MM.1S (cell line): ENCODE measurements at places on chromosomes 3 and 15.

DNA sequence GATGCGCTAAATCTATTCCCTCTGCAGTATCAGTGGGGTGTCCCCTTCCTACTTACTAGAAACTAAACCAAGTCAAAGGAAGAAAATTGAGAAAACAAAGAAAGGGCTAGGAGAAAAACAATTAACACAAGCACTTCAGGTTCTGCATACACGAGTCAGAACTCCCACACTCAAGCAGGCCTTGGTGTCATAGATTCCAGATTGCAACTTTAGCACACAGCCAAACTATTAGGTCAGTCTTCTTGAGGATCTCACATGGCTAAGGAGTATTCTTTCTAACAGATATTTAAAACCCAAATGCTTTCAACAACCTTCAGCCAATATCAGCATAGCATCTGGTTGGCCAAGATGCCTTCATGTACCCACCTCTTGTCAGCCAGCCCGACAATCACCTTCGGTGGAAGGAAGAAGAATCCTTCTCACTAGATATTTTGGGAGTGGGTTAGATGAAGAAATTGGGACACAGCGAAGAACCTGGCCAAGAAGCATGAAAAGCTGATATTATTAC lies 340.0 kb downstream of the VPS13C start:
- DNase-seq = no peak

- DNase-seq = no peak
Observed at GRCh38 chr3:120093119-120093910, 932 bp downstream of the GSK3B start.

- no peak for DNase-seq
Observed at GRCh38 chr3:156256945-156257344, 136.6 kb downstream of the KCNAB1 start.

GRCh38 chr15:76190070-76190564 lies 121.2 kb downstream of the ETFA start:
- DNase-seq = no peak

DNA sequence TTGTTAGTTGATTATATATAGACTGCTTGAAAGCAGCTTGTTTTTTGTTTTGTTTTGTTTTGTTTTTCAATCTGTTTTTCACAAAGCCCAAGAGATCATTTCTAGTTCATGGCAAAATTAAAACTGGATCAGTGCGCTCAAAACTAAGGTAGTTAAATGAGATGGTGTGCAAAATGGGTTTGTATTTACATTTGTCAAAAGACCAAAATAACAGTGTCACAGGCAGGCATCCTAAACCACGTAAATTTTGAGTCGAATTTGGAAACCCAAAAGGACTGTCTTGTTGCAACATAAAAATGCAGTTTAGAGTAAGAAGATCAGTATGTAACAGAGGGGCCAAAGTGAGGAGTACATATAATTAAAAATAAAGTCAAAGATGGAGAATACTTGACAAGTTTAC lies 2.4 kb downstream of the DMXL2 start:
- DNase-seq = no peak

DNA sequence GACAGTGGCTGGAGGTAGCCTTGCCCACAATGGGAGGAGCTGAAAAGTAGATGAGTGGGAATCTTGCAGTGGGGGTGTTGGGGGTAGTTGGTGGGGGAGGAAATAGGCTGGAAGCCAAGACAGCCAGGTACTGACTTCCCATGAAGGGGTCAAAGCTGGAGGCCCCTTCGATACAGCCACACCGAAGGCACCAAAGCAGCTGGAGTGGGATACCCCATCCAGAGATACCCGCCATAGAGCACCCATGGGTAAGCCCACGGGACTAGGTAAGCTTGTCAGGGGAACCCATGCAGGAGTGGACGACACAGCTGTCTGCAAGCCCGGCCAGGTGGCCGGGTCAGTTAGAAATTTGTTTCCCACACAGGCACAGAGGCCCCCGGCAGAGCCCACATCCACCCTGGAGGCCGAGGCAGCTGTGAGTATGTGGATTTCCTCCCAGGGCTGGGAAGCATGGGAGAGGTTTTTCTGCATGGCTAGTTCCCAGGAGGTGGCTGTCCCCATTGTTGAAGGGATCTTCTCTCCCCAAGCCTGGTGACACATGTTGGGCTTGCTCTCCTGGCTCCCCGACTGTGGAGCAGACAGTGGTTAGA lies 28.6 kb downstream of the PRR23E start:
- DNase-seq = no peak

DNA sequence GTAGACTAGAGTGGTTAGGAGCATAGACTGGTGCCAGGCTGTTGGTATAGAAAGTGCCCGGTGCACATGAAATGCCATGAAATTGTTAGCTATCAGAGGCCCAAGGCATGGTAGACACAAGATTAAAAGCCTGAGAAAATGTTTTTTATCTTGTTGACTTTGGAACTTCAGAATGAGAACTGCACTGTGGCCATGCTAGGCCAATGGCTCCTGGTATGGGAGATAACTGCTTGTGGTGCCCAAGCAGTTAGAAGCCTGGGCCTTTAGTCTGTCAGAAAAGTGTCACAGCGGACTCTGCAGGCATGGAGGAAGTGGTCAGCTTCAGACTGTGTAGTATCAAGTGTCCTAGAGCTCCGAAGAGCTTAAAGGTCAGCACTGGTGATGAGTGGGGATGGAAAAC lies 11.9 kb downstream of the FYCO1 start:
- DNase-seq = no peak

DNA sequence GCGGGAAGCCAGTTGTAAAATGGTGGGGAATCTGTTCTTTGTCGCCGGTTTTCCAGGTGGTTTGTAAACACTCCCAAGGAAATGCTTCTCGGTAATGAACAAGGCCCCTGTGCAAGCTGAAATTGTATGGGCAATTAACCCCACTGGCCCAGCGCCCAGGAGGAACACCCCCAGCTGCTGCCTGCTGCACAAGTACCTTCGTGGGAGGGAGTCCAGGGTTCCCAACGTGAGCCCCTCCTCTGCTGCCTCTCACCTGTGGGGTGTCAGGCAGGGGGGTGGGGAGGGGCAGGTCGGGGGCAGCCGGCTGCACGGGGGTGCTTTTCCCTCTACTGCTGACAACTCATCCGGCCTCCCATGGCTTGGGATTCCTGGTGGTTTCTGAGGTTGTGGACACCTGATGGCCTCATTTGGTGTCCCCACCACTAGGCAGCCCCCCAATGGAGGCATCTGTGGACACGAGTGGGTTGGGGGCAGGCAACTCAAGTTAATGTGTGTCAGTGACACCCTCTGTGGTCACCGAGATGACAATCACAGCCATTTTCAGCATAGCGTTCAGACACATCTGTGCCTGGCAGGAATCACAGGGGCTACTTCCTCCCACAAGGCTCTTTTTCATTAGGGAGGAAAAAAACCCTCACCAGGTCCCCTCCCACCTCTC lies 35.6 kb upstream of the PRR23E start:
- DNase-seq = no peak

DNA sequence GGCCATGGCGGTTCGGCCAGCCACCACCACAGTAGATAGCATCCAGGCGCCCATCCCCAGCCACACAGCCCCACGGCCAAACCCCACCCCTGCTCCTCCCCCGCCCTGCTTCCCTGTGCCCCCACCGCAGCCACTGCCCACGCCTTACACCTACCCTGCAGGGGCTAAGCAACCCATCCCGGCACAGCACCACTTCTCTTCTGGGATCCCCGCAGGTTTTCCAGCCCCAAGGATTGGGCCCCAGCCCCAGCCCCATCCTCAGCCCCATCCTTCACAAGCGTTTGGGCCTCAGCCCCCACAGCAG lies 29.5 kb downstream of the PTPN23 start:
- no peak for DNase-seq

- no peak for DNase-seq
Observed at GRCh38 chr3:180048840-180049239, 12.1 kb upstream of the PEX5L start.

DNA sequence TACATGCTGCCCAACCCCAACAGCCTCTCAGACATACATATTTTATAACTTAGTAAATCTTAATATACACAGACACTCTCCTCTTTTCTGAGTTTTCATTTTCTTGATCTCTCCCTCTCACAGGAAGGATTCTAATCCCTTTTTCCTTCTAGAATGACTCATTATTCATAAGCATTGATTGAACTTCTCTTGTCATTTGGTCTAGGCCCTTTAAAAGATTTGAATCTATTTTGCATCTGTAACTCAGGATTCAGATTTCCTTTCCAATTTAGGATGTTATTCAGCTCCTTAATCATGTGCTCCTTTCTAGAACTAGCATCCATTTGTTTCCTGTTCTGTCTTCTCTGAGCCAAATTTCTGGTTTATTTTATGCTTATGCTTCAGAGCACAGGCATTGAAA lies 624.5 kb upstream of the SGO1 start:
- DNase-seq = no peak

DNA sequence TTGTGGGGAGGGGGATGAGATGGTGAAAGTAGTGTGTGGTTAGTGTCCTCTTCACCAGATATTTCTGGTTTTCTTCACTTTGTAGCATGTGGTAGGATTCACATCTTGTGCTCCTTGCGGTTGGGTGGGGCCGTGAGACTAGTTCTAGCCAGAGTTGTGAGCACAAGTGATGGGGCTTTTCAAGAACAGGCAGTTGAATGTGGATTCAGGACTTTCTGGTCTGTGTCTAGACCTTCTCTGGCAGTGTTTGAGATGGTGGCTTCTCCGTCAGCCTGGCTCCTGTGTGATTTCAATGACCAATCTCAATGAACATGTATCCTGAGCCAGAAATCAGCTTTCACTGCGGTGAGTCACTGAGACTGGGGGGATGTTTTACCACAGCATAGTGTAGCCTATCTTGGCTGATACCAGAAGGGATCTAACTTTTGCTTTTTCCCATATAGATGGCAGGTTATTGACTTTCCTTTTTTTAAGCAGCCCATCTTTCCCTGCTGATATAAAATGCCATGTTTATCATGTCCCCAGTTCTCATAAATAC lies 82.6 kb downstream of the RPLP1 start:
- DNase-seq = no peak

DNA sequence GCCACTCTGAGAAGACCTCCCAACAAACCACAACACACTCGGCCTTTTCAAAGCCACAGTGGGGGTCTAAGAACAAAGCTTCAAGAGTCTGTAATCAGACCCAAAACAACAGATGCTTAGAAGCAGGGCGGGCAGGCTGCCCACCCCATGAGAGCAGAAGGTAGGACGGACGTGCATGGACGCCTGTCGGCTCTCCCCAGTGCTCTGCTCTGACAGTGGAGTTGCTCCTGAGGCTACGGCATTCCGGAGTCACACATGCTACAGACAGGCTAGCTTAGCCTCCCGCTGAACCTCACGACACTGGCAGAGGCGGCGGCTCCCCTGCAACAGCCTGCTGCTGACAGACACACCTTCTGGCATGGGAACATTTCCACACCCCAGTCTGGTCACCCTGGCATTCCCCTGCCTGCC lies 33.5 kb downstream of the SLCO2A1 start:
- no peak for DNase-seq

- DNase-seq = no peak
Observed at GRCh38 chr3:16089521-16089920, 85.0 kb upstream of the GALNT15 start.

DNA sequence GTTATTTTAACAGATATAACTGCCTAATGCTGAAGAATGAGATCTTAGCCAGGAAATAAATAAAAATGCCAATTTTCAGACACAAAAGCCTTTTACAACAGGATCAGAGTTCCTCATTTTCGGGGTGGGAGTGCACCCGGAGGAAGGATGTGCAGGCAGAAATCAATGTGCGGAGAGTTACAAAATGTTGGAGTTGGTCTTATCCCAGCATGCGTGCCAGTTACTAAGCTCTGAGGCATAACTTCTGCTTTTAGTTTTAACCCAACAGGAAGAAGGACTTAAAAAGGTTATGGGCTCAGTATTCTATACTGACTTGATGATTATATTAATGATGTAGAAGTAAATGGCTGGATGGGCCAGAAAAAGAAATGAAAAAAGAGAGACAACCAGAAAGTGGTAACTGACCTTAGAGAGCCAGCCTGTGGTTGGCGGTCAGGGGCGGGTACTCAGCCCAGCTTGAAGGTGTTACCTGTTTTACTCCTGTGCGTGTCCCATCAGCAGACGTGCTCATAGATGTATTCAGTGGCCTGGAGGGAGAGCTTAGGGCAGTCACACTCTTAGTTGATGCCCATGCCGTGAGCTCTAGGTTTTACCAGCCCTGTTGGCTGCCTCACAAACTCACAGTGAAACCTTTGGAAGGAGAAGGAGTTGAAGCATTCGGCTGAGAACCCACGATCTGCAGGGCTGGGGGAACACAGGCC lies 164.7 kb downstream of the SV2B start:
- no peak for DNase-seq
